ENCODE measurements at places on chromosomes 5 and 9.
A peak's percentile ranks its signal among the peaks of the same experiment; 100 is the strongest.

- DNase-seq: no peak
These were observed 20.7 kb downstream of the SPRY4 start for GRCh38 chr5:142304013-142304701.

DNA sequence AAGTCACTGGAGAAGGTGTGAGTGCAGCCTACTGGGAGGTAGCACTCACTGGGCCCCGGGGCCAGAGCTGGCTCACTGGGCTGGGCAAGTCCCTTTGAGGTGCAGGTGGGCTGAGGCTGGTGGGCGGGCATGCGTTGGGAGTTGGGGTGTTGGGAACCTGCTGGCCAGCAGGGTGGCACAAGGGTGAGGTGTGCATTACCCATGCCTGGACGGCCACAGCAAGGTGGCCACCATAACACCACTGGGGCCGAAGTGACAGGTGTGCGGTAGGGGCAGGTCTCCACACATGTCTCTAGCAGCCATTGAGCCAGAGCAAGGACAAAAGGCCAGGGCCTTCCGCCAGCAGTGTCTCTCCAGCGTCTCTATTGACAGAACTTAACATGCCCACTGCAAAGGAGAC, 22.6 kb downstream of the PRRT1B start:
- no peak for DNase-seq

- no peak for DNase-seq
These were observed 118.7 kb upstream of the SGCD start for GRCh38 chr5:156208271-156208670.

- DNase-seq: no peak
These were observed 33.8 kb downstream of the TNC start for GRCh38 chr9:115084157-115084556.

GRCh38 chr5:67014957-67015400, 181.6 kb downstream of the CD180 start:
- DNase-seq: no peak

- DNase-seq: peak; percentile 34
These were observed at the start of gene VAV2 for GRCh38 chr9:133991964-133992779. VAV2 (minus strand) TSS chr9:133992324; CDS start chr9:133992278, 46 bp downstream.

DNA sequence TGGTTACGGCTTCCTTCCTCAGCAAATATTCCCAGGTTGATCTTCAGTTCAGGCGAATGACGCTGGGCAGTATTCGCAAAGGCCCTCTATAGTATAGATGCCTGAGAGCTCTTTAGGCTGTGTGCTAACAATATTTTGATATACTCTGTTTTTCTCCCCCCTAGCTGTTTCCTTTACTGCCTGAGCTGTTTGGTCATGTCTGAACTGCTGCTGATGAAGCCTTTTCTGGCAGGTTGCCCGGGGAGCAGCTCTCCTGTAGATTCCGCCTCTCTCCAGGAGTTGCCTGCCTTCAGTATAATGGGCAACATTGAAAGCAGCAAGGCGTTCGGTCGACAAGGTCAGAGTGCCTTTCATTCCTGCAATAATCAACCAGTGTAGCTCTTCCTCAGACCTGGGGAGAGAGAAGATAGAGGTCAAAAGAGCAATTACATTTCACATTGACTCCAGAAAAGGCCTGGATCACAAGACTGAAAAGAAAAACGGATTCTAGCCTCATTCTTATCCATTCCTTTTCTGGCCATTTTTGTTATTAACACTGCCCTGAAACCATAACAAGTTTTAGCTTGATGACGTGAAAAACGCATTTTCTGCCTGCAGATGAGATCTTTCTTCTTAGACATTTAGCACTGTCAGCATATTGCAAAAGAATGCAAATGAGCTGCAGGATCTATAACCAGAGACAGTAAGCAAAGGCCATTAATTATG, 60.1 kb upstream of the ZNF608 start:
- no peak for DNase-seq

GRCh38 chr9:14314424-14314928, 535 bp upstream of the NFIB start:
- no peak for DNase-seq

- no peak for DNase-seq
These were observed 30.4 kb downstream of the CAMK4 start for GRCh38 chr5:111254613-111255012.

DNA sequence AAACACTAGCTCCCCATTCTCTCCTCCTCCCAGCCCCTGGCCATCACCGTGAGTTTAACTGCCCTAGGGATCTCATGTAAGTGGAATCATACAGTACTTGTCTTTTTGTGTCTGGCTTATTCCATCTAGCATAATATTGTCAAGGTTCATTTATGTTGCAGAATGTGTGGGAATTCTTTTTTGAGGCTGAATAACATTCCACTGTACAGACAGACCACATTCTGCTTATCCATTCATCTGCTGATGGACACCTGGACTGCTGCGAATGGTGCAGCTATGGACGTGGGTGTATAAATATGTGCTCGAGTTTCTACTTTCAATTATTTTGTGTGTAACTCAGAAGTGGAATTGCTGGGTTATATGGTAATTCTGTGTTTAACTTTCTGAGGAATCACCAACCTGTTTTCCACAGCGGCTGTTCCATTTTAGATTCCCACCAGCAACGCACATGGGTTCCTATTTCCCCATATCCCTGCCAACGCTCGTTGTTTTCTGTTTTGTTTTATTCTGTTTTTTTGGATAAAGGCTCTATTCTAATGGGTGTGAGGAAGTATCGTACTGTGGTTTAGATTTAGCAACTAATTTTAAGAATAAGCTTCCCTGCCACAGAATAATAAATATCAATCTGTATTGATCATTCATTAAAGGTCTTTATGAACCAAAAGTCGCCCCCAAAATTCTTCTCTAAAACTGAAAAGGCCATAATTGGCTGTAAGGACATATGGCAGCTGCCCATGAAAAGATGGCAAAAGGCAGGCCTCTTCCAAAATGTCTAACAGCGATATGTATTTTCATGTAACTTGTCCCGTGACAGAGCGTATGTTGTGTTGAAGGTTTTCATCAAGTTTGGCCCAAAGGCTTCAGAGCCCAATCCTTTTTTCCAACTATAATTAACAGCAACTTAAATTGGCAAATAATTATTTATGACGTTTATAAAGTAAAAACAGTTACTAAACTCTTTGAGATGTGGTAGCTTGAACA, 70.3 kb downstream of the DAP start:
- DNase-seq: no peak

GRCh38 chr5:141694479-141694878, 12.4 kb upstream of the ARAP3 start:
- DNase-seq: no peak
